ENCODE measurements at places on chromosomes 7 and 10.
A peak's percentile ranks its signal among the peaks of the same experiment; 100 is the strongest.

GRCh38 chr10:2139746-2140145 is 402.4 kb upstream of the ADARB2 start:
- DNase-seq = no peak

GRCh38 chr7:134474828-134475227 is 15.9 kb upstream of the AKR1B1 start:
- no peak for DNase-seq

DNA sequence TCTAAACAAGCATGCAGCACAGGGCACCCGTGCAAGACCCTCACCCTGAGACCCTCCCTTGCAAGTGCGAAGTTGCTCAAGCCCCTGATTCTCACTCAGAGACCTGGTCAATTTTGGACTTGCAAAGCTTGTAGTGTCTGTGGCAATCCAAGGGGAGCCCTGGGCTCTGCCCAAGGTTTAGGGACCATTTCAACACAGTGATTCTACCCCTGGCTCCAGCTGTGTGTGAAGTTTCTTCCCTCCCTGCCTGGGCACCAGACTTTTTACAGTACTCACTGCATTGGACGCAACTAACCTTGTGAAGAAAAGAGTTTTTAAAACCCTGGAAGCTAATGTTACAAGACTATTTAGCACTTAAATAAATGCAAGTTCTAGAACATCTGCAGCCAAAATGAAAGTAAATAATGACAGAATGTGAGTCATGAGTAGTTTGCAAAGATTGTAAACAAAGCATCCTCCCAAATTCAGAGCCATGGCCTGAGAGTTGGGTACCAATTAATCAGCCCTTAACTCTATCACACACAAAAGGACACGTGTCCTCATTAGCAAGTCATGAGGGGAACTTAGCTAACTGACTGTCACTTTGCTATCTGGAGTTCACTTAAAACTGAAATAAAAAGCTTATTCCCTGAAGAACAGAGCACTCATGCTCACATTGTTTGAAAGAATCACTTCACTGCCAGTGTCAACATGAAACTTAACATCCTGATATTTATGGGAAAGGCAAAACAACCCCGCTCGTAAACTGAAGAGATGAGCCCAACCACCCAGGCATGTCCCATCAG is 48.1 kb downstream of the RGS10 start:
- DNase-seq = no peak

DNA sequence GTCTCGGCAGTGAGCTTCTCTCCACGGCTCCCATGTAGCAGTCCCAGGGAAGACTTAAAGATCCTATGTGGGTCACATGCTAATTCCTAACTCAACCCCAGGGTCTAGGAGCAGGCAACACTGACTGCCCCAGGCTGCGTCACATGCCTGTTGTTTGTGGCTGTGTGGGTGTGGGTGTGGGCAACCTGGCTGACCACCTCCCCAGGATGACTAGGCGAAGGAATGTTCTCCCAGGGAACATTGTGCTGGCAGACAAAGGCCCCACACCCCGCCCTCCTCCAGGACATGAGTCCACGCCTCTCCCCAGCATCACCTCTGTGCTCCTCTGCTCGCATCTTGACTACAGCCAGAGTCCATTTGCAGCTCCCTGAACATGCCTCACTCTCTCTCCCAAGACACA is 30.3 kb downstream of the SLC29A3 start:
- peak; percentile 72 for DNase-seq

DNA sequence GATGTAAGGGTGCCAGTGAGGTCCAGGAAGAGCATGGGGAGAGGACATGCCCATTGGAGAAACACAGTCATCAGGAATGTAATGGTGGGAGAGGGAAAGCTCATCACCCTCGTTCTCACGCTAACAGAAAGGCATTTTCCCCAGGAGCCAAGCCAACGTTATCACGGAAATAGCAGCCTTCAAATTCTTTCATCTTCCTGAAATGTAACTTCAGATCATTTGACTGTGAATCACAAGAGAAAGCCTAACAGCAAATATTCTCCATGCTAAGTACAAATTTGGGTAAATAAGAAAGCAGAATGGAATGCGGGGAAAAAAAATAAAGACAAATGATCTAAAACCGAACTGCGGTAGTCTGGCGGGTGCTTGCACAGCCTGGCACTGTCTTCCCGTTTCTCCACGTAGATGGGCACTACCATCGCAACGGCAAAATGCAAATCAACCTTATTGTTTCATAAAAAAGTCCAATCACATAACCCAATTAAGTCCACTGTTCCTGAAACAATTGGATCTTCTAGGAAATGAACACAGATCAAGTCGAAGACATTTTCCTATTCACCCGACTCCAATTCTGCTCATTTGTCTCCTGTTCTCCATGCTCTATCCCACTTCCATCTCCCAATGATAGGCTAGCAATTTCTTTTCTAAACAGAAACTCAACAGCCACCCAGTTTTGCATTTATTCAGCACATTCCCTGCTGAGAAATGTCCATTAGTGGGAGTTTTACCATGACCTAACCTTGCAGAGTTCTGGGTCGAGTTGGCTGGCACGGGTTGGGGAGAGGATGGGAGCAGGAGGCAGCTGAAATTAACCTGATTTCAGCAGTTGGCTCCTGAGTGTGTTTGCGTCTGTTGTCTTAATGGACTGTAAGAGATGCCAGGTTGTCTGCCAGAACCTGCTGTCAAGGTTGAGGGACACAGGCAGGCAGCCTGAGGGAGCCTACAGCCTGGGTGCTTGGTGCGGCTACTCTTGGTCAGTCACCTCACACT is 74.6 kb upstream of the FRMD4A start:
- DNase-seq = no peak

- DNase-seq = peak; percentile 39
Measured at GRCh38 chr10:51527522-51528219, 171.7 kb downstream of the CSTF2T start.

GRCh38 chr10:78556705-78557432 is 511.9 kb upstream of the ZMIZ1 start:
- no peak for DNase-seq

GRCh38 chr7:7793921-7794320 is 75.5 kb upstream of the RPA3 start:
- DNase-seq = no peak

DNA sequence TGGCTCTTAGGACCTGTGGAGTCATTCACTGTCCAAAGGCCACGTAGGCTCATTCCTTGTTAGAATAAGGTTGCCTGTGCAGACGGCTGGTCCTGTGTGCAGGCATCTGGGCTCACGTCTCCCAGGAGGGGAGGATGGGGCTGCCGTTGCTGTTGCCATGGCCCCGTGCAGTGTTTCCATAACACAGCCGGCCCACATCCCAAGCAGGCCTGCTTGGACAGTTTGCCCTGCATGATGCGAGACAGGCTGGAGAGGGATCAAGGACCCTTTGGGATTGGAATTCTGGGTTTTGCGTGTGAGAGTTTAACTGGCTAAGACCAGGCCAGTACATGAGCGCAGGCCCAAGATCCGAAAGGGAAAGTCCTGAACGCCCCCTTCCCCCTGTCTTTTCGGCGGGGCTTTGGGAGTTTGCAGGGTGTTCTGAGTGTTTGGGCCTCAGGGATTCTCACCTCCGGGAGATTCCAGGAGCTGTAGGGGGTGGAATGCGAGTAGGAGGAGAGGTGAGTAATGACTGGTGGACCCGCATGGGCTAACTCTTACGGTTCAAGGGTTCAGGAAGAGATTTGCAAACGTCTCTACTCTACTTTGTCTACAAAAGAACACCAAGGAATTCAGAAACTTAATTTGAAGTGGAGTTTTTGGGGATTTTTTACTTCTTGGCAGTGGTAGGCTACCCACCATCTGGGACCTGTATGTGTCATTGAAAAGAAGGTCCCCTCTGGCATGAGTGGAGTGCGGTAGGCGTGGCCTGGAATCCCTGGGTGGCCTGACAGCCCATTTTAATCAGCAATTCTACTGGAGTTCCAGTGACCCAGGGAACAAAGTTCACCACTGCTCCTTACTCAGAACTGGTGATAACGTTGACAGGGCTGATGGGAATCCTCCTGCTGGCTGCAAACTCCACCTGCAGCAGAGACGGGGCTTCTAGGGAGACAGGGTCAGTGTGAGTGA is 125.4 kb downstream of the ITIH5 start:
- peak; percentile 30 for DNase-seq

All from SW480 (cell line).